ENCODE measurements at places on chromosomes 12 and 14.
A peak's percentile ranks its signal among the peaks of the same experiment; 100 is the strongest.

- DNase-seq, result no peak
Observed at GRCh38 chr12:79961411-79961810, 26.5 kb upstream of the PPP1R12A start.

DNA sequence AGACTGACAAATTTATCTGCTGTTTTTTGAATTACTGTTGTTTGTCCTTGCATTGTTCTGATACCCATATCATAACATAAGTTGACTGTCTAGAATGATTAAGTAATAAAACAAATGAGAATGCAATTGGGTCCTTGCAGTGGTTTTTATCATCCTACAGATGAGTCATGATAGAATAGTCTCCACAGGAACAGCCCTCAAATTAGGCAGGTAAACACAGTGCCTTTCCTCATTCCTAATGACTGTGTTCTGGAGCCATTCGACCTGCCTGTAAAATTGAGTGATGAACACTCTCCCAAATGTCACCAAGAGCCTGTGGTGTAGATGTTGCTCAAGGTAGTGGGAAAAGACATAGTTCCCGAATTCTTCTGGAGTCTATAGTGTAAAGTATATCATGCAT is 12.3 kb downstream of the NKX2-8 start:
- DNase-seq, result no peak

DNA sequence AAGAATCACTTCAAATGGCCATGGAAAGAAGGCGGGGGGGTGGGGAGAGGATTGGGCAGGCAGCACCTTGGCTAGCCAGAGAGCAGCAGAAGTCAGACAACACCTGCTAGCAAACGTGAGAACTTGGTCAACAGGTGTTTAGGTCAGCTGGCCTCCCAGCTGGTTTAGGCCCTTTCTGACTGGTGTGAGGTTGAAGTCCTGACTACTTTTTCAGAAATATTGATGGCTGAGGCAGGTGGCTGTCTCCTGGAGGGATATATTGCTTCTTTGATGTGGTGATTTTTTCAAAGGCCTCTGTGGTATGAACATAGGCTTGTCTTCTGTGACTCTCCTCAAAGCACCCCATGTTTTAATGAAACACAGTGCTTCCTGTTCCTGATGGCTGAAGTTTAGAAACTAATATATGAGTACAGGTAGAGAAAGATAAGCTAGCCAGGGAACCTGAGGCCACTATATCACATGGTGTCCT is 238.2 kb upstream of the SSTR1 start:
- DNase-seq, result no peak

DNA sequence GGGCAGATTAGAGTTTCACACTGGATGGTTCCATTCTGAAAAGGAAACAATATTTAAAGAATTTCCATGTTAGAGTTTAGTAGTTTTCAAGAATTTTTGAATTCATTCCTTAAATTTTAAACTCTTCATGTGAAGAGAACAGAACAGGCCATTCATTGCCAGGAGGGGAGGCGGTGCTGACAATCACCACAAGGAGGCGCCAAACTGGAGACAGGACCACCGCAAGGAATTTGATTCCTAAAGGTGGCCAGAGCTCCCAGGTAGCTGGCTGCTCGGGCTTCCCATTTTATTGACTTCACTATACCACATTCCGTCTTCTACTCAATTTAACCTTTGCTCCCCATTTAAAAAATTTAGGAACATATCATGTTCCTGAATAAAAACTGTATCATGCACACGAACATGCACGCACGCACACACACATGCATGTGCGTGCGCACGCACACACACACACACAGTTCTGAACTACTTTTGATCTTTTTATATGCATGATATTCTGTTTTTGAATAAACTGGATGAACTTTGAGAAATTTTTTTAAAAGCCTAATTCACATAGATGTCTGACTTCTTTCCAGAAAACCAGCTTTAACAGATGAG is 101.2 kb downstream of the NELL2 start:
- peak; percentile 63 for DNase-seq

DNA sequence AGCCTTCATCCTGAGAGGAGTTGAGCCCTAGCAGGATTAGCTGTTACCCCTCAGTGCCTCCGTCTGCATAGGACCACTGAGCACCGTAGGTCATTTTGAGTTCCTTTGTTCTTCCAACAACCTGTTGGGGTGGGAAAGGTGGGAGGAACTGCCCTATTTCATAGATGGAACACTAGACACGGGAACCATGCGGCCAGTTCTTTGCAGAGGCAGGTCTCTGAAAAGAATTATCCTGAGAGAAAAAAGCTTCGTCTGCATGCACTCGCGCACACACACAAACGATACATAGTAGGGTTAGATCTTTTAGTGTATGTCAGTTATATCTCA is 28.5 kb downstream of the TRAFD1 start:
- DNase-seq, result no peak

DNA sequence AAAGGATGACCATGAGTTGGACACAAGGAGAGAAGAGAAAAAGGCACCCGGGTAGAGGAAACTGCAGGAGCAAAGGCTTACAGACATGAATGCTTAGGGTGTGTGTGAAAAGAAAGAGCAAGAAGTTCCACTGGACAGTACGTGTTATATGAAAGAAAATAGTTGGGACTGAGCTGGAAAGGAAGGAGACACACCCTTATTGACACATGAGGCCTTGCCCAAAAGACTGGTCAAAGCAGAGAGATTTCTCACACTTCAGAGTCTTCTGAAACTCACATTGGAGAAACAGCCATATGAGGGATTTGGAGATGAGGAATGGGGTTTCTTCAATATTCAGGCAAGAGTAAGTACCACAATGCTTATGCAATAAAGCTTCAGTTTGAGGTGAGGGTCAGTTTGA is 56.0 kb downstream of the TTC9 start:
- DNase-seq, result no peak

GRCh38 chr12:116162071-116162470 is 115.4 kb downstream of the MED13L start:
- DNase-seq, result no peak

DNA sequence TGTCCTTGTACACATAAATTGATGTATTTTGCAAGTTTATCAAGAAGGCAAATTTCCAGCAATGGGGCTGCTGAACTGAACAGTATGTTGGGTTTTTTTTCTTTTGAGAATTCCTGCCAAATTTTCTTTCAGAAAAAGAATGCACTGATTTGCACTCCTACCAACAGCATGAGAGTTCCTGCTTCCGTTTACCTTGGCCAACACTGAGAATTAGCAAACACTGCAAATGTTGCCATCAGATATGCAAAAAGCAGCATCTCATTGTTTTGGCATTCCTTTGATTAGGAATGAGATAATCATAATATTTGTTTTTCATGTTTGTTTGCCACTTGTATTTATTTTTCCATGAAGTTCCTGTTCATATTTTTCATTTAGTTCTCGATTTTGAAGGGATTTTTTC is 82.4 kb downstream of the RTN1 start:
- DNase-seq, result no peak

DNA sequence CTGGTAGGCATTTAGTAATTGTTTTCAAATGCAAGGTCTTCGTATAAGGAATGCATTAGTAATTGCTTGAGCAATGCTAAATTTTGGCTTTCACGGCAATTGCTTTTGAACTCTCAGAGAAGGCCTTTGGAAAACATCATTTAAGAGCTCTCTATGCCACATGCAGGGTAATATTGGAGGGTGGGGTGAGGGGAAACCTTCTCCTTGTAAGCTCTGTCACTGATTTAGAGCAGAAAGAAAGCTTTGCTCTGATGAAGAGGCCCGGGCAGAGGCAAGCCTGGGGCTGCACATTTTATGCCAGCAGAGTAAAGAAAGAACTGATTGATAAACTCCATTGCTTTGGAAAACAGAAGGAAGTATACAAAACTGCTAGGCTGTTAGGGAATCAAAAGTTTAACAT is 70.9 kb downstream of the TRIM9 start:
- no peak for DNase-seq

GRCh38 chr14:69819607-69820006 is 22.6 kb upstream of the SLC10A1 start:
- no peak for DNase-seq

- DNase-seq, result no peak
Observed at GRCh38 chr14:36848213-36848612, 186.6 kb downstream of the PAX9 start.

DNA sequence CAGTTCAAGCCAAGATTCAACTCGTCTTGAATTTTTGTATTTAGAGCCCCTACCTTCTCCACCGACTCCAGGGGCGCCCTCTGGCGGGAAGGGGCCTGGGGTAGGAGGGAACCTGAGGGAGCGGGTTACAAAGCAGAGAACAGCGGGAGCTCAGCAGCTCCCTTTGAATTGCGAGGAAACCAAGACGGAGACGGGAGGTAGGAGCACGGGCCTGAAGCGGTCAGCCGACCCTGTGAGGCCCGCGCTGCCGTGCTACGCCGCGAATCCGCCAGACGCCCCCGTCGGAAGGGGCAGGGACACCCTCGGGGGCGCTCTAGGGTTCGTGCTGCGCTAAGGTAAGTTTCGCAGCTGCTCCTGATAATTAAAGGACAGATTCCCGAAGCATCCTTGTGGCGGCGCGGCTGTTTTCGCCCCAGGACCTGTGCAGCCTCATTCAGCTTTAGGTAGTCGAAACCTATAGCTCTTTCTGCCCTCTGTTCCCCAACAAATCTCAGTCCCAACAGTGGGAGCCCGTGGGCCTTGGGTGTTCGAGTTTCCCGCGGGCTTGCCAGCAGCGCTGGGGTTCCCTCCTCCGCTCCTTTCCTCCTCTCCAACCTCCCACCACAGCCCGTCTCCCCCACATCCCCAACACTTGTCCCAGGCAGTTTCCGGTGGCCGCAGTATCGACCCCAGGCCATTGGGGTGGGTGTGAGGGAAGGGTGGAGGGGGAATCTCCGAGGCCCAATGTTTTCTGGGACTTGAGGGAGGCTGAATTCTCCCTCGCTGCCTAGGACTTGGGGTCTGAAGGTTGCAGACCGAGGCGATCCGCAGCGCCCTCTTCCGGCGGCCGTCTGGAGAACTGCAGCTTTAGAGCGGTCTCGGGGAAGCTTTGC is 5.1 kb upstream of the NKX2-1 start:
- DNase-seq, result peak; percentile 52

DNA sequence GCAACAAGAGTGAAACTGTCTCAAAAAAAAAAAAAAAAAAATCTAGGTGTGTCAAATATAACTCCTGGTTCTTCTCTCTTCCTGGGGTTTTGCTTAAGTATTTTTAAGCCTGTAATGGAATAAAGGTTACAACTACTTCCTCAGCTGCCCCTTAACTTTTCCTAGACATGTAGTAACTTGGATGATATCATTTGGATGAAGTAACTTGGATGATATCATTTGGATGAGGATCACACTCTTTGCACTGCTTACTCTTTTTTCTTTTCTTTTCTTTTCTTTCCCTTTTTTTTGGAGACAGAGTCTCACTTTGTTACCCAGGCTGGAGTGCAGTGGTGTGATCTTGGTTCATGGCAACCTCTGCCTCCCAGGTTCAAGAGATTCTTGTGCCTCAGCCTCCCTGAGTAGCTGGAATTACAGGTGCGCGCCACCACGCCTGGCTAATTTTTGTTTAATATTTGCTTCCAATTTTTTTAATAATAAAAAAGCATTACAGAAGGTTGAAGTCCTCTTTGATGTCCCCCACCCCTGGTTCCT is 775 bp upstream of the FAM186A start:
- DNase-seq, result no peak

- no peak for DNase-seq
Observed at GRCh38 chr12:3458041-3458440, 33.0 kb upstream of the PRMT8 start.

GRCh38 chr12:108461058-108461660 is 53.9 kb upstream of the FICD start:
- no peak for DNase-seq

GRCh38 chr14:38053666-38054065 is 154.0 kb upstream of the SSTR1 start:
- DNase-seq, result no peak

GRCh38 chr12:118344829-118345228 is 27.9 kb downstream of the TAOK3 start:
- DNase-seq, result no peak

- DNase-seq, result peak; percentile 85
Observed at GRCh38 chr14:50001151-50001998, 108.5 kb downstream of the ARF6 start.

- DNase-seq, result no peak
Observed at GRCh38 chr12:132247718-132248452, 81.5 kb downstream of the GALNT9 start.

DNA sequence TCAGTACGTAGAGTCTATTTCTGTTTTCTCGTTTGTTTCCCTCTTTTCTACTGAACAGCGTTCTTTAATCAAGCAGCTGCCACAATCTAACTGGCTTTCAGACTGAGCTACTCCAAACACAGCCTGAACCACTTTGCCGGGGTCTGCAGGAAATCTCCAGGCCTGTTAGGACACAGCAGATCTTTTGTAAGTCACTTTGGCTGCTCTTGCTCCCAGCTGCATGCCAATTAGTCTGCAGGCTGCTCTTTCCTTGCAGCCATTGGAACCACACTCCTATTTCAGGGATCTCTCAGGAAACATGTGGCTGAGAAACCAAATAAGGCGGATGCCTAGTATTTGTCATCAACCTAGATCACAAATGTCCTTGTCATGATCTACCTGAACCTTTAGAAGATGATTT is 73.6 kb downstream of the TMTC1 start:
- DNase-seq, result no peak

DNA sequence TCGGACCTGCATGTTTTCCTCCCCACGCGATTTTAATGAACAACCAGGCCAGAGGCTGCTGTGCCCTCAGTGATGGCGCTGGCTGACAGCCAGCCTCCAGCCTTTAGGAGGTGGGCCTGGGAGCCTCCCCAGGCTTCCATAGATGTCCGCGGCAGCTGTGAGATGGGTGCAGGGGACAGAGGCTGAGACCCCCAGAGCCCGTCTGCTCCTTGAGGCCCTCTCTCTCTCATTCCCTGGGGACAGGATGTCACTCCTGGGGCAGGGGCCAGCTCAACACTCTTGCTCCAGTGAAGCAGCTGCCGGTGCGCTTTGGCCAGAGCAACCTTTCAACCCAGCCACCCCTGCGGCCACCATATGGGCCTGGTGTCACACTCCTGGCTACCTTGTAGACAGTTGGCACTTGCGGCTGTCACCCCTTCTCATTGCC is 24.8 kb downstream of the MVK start:
- no peak for DNase-seq

DNA sequence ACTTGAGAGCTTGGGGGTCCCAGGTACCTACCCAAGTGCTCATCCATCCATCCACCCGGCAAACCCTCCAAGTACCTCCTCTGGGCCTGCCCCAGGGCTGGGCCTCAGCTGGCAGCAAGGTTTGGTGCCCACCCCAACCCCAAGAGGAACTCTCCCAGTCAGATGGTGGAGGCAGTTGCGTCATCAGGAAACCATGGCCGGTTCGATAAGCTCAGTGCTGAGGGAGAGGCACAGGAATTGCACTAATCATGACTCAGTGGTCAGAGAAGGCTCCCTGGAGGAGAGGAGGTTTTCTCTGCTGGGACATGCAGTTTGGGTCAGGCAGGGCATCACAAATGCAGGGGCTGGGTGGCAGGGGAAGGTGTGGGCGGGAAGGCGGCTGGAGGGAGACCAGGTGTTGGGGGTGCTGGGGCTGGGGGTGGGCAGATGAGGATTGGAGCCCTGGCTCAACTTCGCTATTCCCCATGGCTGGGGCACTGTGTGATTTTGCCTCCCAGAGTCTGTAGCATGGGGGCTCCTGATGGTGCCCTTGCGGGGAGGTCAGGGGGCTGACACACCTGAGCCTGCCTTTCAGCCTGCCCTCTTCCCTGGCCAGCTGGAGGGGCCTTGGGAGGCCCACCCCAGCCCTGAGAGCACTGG is 32.2 kb downstream of the SH2B3 start:
- no peak for DNase-seq

Data from activated T-cell treated with anti-CD3 and anti-CD28 coated beads, Interleukin-2, amount 50 U/mL, for 72 hours (primary cell).